EH (cell line): ENCODE measurements at places on chromosomes 1 and 21.
A peak's percentile ranks its signal among the peaks of the same experiment; 100 is the strongest.

DNA sequence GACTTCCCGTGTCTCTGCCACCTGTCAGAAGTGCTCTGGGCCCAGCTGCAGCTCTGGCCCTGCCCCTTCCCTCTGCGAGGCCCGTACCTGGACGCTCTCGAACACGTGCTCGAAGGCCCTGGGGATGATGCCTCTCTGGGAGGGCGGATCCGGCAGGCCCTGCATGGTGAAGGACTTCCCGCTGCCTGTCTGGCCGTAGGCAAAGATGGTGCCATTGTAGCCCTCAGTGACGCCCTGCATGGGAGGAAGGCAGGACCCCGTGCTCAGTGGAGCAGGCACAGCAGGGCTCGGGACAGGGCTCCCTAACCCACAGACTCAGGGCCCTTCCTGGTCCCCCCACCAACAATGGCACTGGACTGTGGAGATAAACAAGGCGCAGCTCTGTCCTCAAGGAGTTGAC, 2.4 kb downstream of the KIF17 start:
- no peak for DNase-seq

GRCh38 chr1:50236656-50237055, 127.9 kb downstream of the ELAVL4 start:
- no peak for DNase-seq

GRCh38 chr1:222243902-222244301, 304.0 kb downstream of the HHIPL2 start:
- DNase-seq: no peak

DNA sequence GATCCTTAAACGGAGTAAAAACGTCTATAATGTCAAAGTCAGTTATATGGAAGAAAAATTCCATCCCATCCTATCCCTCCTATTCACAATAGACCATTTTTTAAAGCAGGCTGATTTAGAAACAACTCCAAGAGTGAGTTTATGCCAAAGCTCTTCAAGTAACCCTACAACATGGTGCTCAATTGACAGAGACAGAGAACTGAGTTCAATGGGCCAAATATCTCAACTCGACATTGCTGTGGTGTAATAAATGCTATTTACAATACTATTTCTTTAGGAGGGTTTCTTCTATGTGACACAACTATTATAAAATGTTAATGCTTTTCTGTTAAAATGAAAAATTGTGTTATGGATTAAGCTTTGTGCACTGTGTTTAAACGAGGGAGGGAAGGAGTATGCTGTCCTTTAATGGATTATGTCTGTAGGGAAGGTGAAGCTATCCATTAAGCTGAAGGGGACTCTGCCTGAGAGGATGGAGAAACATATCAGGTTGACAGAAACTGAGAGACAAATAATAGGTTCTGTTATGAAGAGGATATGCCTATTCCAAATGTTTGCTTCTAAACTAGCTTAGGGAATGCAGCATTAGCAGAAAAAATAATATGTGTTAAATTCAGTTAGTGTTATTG, 362.5 kb upstream of the CHRM3 start:
- DNase-seq: no peak

- DNase-seq: no peak
These were observed 14.3 kb downstream of the SLC6A9 start for GRCh38 chr1:44016890-44017400.

- peak; percentile 13 for DNase-seq
These were observed 160.8 kb downstream of the HHAT start for GRCh38 chr1:210489491-210489890.

GRCh38 chr1:160232911-160233310, 27.7 kb downstream of the PEA15 start:
- DNase-seq: no peak

DNA sequence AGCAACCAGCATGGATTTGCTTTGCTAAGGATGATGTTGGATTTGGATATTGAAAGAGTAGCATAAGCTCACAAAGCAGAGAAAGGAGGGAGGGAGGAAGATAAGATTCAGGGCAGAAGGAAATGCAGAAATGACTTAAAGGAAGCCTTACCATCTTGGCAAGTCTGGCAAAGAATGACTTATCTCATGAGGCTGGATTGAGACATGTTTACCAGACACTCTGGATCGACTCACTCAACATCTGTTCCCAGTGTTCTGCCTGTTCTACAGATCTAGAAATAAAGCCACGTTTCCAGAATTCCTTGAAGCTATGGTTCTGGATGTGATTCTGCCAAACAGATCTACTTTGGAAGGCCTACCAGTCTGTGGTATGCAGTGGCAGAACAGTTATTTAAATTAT, 38.8 kb upstream of the CTBS start:
- no peak for DNase-seq

- no peak for DNase-seq
These were observed 591.2 kb upstream of the PTBP2 start for GRCh38 chr1:96130432-96130831.

GRCh38 chr1:108850929-108851328, 6.0 kb downstream of the AKNAD1 start:
- no peak for DNase-seq

DNA sequence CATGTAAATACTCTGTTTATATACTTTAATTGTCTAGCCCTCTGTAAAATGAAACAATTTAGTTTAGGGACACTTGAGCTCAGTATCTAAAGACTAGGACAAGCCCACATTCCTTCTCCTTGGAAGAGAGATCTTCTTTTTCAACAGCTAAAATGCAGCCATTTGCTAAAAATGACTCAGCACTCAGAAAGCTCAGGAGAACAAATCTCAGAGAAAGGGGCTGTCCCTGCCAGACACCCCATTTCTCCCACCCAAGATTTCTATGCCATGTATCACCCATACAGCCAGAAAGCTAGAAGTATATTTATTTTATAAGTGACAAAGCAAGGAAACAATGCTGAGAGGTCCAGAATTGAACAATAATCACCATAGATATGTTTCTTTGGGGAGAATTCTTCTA, 23.2 kb upstream of the PRDX6 start:
- peak; percentile 77 for DNase-seq

DNA sequence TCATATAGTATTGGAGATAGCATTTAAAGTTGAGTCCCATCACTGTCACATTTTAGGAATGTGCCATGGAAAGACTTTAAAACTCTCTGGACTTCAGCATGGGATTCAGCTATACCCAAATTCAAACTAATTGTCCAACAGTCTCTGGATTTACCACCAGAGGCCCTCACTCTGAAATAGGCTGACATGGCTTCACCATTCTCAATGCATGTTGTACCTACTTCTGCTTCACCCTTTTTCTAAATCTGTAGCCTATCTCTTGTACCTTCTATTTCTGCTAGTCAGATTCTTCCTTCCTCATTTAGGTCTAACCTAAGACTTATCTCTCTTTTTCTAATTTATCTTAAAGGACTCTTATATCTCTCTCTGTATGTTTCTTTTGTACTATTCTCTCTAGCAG, 512.7 kb upstream of the ZRANB2 start:
- peak; percentile 24 for DNase-seq

DNA sequence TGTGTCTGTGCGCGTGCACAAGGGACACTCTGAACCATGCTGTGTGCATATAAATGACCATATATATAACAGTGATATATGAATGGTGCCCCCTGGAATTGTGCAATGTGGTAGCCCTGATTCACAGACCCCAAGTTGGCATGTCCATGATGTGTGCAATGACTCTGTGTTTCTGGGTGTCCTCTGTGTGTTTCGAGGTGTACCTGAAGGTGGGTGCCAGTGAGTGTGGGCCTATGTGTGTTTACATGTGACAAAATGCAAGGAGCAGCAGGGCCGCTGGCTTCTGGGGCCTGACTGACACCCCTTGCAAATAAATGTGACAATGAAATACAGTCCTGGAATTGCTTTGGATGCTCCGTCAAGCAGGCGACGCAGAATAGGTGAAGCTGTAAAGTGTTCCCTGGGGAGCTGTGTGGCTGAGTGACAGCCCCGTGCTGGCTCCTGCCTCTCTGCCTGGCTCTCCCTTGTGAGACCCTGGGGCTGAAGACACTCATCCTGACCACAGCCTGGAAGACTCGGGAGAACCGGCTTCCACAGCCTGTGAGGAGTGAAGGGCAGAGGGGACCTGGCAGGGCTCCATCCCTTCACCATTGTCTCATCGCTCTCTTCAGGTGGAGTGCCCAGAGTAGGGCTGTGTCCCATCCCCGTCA, 38.2 kb upstream of the CSF3R start:
- no peak for DNase-seq
